ENCODE measurements at places on chromosomes 6 and 20.

GRCh38 chr6:28585335-28585734, 59.7 kb downstream of the GPX5 start:
- DNase-seq = no peak

- DNase-seq = no peak
Observed at GRCh38 chr6:109257494-109257893, 124.8 kb downstream of the CD164 start.

GRCh38 chr6:142802124-142802523, 142.9 kb downstream of the HIVEP2 start:
- DNase-seq = no peak

GRCh38 chr6:110517601-110518281, 41.3 kb upstream of the SLC22A16 start:
- DNase-seq = no peak

GRCh38 chr6:81761197-81761596, 8.7 kb upstream of the TENT5A start:
- DNase-seq = no peak

DNA sequence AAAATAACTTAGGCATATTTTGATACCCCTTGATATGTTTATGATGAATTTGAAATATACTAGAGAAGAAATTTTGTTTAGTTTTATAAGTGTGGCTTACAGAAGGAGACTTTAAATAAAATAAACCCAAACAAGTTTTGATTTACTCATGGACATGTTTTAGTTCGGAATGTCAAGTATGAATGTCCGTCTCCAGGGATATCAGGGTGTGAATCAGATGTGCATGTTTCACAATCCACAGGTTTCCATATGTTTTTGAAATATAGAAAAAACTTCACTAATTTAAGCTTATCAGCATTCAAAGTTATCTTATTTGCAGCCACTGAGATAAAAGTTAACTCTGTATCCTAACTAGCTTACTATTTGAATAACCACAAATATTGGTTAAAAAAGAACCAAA, 51.5 kb downstream of the PLCB1 start:
- no peak for DNase-seq

- DNase-seq = no peak
Observed at GRCh38 chr6:145295746-145296145, 439.6 kb downstream of the EPM2A start.

DNA sequence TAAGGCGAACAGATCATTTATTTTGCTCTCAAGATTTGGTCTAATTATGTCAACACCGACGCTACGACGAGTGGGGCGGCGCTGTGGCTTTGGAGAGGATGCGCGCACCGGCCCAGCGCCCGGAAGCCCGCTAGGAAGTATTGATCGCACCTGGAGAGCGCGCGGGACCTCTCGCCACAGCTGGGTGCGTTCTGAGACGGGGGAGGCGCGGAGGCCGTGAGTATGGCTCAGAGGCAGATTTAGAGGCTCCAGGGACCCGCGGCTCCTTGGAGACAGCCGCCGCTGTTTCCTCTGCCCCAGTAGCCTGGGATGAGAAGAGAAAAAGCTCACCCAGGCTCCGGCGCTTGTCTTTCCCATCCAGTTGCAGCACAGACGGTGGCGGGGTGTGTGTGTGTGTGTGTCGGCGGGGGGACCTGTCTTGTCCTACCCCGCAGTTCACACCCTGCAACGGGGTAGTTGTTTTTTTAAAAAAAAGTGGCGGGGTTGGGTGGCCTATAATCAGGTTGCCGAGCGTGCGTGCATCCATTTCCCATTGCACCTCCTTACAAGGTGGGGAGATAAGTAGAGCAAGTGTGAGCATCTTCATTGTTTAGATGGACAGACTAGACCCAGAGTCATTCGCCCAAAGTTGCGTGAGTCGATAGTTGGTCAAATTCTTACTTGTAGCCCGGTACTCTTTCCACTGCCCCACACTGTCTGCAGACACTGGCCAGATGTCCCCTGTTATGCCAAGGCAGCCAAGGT, 11.2 kb downstream of the TFAP2D start:
- DNase-seq = no peak

GRCh38 chr6:3869284-3869631, 20.1 kb downstream of the FAM50B start:
- no peak for DNase-seq

GRCh38 chr6:167094820-167095637, 27.9 kb upstream of the CCR6 start:
- peak; percentile 75 for DNase-seq

DNA sequence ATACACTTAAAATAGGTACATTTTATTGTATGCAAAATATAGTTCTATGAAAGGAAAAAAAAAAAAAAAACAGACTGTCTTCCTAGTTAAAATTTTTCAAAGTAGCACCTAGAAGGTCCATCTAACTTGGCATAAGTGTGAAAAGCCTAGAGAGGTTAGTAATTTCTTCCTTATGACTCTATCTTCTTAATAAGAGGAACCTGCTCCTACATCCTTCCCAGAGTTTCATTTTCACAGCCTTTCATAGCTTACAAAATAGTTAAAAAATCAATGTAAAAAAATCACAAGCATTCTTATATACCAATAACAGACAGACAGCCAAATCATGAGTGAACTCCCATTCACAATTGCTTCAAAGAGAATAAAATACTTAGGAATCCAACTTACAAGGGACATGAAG, 28.8 kb downstream of the OGFRL1 start:
- DNase-seq = no peak

GRCh38 chr6:15505463-15505918, 157.3 kb downstream of the DTNBP1 start:
- no peak for DNase-seq

DNA sequence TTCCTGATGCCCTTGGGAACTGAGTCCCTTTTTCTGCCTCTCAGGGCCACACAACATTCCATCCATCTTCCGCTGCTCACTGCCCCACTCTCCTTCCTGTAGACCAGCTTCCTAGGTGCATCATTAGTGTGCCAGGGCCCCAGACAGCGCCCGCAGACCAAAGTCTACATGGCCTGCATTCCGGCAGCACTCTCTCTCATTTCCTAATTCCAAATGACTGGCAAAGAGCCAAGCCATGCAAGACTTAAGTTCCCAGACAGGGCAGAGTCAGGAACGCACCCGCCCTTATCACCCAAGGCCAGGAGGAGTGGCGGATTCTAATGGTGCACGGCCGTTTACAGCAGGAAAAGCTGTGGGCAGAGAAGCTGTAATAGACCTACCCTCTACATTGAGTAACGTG, 159.8 kb upstream of the ARID1B start:
- DNase-seq = no peak

DNA sequence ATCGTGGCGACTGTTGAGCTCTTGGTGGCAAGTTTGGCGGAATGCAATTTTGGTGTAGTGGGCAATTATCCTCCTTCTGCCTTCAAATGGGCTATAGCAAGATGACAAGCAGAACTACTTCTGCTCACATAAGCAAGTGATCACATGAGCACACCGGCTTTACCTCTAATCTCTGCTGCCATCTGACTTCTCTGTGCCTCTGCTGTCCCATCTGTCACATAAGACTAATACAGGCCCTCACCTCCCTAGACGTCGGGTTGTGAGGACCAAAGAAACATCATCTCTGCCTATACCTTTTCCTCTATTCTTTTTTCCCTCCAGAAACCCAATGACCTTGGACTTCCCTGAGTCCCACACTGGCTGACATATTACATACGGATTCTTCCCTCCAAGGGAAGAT, 13.3 kb upstream of the WTAP start:
- DNase-seq = no peak
